Stimulated activated CD8-positive, alpha-beta memory T cell treated with anti-CD3 and anti-CD28 coated beads, Interleukin-7, amount 100 ng/mL, for 24 hours (primary cell): ENCODE measurements at places on chromosomes 1 and 21.

DNA sequence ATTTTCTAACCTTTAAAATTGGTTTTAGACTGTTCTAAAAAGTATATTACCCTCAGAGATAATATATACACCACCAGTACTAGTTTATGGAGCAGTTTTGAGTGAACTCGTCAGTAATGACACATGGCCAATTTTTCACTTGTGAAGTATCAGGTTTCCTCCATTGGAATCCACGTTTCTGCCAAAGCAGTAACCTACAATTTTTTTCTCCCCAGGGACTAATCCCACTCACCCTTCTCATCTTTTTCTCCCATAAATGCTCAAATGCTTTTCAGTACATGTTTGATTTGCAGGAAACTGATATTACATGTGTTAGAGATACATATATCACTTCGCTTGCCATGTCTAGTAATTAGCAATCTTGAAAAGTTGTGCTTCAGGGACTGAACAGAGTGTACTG, 94.1 kb downstream of the COL24A1 start:
- DNase-seq = no peak

- no peak for DNase-seq
Measured at GRCh38 chr21:40923407-40923806, 76.4 kb upstream of the DSCAM start.

DNA sequence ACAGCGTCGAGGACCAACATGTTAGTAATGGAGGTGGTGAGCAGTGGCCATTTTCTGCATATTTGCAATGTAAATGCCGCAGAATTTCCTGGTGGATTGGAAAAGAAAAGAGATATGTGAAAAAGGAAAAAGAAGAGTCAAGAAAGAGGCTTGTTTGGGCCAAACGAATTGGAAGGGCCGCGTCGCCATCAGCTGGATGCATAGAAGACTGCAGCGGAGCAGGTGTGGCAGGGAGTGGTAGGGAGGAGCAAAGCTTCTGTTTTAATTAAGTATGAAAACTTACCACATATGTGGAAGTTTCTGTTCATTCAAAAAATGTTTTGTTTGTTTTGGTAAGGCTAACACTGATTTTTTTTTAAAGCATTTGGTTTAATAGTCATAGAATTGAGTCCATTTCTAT, 690.7 kb downstream of the NCAM2 start:
- no peak for DNase-seq

GRCh38 chr21:28867401-28867800, 125.3 kb downstream of the LTN1 start:
- DNase-seq = no peak

DNA sequence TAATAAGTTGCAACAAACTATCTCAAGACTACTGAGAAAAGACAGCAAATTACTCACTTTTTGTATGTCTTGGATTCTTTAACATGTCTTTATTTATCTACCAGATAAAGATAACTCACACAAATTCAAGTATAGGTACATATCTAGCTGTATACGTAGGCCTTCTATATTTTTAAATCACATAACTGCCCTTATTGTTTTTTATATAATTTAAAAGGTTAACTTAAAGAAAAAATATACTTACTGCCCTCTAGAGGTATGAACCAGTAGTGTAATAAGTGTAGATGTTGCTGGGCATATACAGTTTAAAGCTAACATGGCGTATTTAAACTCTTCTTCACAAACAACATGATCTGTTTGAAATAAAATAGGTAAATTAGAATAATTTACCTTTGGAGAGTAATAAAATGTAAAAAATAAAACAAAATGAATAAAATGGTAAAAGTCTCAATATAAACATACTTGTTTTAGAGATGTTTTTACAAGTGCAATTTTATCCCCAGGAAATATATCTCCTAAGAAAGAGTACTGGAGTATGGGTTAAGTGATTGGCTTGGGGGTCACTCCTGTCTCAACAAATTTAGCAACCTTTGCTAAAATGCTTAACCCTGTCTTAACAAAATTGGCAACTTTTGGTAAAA, 235.2 kb downstream of the KCNT2 start:
- no peak for DNase-seq

- DNase-seq = no peak
Measured at GRCh38 chr1:28326515-28326914, 2.3 kb upstream of the MED18 start.

DNA sequence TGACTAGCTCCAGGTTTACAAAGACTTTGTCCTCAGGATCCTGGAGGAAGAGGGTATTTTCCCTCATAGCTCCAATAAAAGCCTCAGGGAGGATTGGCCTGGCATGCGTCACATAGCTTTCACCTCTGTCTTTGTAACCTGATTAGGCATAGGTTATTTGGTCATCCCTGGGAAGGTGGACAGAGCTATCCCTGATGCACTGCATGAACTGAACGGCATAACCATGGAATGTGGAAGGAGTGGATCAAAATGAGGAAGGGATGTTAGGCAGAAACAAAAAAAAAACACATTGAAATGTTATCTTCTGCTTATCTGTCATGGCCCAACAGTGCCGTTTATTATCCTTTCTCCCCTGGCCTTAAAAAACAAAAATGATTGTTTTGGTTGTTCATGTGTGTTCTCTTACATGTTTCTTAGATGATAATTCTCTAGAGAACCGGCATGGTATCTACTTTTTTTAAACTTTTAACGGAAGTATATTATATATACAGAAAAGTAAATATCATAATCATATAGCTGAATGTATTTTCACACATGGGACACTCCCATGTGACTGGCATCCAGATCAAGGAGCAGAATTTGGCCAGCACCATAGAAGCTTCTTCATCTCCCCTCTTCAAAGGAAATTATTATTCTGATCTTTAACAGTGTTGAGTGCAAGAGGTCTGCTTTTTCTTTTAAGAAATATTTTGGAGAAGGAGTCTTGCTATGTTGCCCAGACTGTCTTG, 85.3 kb downstream of the RPS6KC1 start:
- no peak for DNase-seq

GRCh38 chr21:15135867-15136629, 71.2 kb upstream of the NRIP1 start:
- DNase-seq = no peak

DNA sequence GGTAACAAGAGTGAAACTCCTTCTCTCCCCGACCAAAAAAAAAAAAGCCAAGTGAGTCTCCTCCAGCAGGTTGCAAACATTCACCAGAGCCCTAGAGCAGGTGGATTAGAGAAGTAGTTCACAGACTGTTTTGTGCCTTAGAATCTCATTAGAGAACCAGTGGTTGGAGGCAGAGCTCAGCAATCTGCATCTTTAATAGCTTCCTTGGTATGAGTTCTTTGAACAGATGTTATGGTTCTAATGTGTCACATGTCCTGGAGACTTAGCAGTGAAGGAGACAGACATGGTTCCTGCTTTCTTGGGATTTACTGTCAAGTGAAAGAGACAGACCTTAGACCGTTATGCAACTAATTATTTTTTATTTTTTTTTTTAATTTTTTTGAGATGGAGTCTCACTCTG, 26.8 kb downstream of the SESN2 start:
- no peak for DNase-seq

- no peak for DNase-seq
Measured at GRCh38 chr21:41552254-41552653, 44.3 kb upstream of the TMPRSS2 start.

DNA sequence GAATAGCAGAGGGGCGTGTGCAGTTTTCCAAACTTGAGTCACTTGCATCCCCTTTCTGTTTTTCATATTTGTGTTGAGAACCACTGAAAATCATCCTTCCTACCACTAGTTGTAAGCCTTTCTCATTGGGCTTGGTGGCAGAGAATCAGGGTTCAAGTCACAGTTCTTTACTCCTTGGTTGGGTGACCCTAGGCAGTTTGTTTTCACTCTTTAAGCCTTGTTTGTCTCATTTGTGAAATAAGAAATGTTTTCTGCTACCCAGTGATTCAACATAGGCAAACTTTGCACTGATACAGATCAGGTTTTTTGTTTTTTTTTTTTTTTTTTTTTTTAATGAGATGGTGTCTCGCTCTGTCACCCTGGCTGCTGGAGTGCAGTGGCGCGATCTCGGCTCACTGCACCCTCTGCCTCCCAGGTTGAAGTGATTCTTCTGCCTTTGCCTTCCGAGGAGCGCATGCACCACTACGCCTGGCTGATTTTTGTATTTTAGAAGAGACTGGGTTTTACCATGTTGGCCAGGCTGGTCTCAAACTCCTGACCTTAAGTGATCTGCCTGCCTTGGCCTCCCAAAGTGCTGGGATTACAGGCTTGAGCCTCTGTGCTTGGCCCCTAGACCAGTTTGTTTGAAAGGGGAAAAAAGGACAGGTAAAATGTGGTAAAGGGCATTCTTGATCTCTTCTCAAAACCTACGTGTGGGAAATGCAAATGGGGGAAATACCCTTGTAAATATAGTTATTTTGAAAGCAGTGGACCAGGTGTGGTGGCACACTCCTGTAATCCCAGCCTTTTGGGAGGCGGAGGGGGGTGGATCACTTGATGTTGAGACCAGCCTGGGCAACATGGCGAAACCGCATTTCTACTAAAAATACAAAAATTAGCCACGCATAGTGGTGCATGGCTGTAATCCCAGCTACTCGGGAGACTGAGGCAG, 3.2 kb downstream of the CLIC4 start:
- no peak for DNase-seq

DNA sequence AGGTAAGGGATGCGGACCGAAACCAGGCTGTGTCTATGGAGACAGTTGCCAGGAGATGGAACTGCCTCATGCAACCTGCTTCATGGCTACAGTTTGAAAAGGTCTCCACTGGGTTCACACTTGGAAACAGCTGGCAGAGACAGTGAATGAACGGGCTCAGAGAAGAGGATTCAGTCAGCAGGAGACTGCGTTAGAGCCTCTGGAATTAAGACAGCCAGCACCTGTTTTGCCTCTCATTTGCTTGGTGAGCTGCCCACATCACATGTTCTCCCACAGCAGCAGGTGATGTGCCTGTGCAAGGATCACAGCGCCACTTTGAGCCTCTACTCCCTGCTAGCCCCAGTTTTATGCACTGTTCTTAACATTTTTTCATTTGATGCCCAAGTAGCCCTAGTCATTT, 321.0 kb downstream of the PLPP3 start:
- no peak for DNase-seq

DNA sequence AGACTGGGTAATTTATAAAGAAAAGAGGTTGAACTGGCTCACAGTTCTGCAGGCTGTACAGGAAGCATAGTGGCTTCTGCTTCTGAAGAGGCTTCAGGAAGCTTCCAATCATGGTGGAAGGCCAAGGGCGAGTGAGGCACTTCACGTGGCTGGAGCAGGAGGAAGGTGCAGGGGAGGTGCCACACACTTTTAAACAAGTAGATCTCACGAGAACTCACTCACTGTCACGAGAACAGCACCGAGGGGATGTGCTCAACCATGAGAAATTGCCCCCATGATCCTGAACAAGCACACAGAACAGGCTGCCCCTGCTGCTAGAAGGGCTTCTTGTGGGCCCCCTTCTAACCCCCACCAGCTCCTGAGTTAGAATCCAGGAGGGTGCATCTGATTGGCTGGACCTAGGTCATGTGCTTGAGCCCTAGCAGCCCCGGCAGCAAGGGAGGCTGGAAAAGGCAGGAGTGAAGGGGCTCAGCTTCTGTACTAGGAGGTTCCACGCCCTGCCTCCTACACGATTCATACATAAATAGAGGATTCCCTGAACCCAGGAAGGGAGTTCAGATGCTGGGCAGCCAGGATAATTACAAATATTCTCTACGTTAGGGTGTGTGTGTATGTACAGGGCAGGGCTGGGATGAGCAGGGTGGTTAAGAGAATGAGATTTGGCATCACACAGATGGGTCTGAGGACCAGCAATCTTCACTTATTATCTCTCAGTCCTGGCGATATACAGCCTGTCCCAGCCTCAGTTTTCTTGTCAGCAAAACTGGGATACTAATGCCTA, 72.8 kb upstream of the ATP5PO start:
- no peak for DNase-seq

DNA sequence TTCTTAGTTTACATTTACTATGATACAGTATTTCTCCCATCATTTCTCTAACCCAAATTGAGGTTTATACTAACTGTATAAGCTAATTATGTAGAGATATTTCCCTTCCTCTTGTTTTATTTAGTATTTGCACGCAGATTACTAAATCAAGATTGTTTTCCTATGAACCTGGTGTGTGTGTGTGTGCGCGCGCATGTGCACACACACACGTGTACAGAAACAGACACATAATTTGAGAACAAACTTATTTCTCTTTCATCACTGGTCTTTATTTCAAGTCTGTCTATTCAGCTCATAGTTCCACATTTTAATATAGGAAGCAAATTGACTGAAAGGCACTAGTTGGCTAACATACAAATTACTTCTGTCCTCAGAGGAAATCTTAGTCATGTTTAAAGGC, 19.7 kb upstream of the COL24A1 start:
- DNase-seq = no peak

DNA sequence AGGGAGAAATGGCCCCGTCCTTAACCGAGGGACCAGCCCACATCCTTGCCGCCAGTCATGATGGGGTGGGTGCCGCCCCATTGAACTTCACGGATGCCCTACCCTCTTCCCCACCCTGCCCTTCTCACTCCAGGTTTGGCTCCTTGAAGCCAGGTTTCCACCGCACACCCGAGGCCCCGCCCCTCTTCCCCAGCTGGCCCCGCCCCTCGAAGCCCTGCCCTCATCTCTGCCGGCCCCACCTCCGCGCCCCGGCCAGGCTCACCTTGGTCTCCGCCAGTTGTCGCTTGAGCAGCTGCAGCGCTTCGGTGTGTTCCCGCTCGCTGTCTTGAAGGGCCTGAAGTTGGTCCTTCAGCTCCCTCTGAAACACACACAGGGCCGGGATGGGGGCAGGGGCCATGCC, 16.6 kb downstream of the TRIM62 start:
- DNase-seq = no peak

DNA sequence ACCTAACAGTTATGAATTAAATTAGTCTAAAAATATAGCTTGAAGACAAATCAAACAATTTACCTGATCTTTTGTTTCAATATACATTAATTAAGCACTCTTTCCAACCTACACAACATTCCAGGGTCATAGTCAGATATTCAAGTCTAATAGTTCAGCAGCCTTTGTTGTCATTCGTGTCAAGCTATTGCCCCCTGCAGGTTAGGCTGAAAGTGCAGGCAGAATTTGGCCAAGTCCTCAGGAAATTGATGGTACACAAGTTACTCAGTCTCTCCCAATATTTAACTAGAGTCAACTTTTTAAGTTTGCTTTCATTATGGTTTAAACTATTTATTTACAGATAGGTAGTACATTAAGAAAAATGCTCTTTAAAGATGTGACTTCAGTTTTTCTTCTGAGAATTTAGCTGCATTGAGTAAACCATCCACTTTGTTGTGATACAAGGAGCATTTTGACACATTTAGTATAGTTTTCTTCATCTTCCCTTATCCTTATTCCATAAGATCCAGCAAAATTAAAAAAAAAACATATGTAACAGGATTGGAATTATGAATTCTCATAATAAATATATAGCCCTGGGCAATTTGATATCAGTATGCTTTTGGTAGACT, 130.3 kb upstream of the DPYD start:
- DNase-seq = peak; percentile 52

DNA sequence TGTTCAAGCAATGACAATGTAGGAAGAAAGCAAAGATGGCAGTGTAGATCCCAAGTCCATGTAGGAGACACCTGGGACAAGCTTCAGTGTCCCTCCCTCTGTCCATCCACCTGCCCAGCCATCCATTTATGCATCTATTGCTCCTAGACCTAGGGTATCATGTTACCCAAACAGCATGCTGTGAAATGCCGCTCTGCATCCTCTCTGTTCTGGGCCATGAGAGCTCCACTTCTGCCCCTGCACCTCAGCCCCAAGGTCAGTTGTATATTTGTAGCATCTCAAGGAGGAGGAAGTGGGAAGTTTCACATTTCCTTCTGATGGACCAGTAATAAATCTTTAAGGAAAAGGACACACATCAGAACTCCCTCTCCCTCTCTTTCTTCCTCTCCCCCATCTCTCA, 27.9 kb upstream of the TSPEAR start:
- no peak for DNase-seq

GRCh38 chr1:51070011-51070410, 32.0 kb upstream of the C1orf185 start:
- DNase-seq = no peak
